ENCODE measurements at places on chromosomes 12 and 14. TPM values are rescaled to one million over a fixed set of nuclear protein-coding genes. Genes with fewer than 3 reads are reported as not detected.

The C12orf60 gene
- total RNA-seq: 0.43 TPM

The GPD1 gene
- total RNA-seq: 21.5 TPM

The PLEKHD1 gene
- total RNA-seq: 0.06 TPM

The FAM186B gene
- 0.32 TPM for total RNA-seq

The SLCO1B3 gene
- total RNA-seq: 0.17 TPM

GRCh38 chr12:3972576-3972975, 99.4 kb upstream of the PARP11 start:
- DNase-seq: no peak

GRCh38 chr12:32444895-32445294, 45.5 kb downstream of the FGD4 start:
- peak; percentile 80 for DNase-seq

DNA sequence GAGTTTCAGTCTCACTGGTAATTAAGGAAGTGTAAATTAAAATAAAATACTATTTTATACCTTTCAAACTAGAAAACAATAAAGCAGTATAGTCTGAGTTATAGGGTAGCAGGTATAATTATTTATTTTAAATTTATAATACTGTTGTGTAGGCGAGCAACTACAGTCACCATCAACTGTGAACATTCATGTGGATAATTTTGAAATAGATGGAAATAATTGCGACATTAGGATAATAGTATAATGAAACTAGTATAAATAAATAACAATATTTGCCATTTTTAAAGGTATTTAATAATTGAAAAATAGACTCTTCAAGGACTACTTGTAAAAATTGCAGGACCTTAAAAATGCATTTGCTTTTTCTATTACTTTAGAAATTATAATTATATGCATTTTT, 3.8 kb upstream of the DYRK4 start:
- no peak for DNase-seq

- peak; percentile 58 for DNase-seq
These were observed 100.5 kb downstream of the LRRC74A start for GRCh38 chr14:76926521-76927251.

DNA sequence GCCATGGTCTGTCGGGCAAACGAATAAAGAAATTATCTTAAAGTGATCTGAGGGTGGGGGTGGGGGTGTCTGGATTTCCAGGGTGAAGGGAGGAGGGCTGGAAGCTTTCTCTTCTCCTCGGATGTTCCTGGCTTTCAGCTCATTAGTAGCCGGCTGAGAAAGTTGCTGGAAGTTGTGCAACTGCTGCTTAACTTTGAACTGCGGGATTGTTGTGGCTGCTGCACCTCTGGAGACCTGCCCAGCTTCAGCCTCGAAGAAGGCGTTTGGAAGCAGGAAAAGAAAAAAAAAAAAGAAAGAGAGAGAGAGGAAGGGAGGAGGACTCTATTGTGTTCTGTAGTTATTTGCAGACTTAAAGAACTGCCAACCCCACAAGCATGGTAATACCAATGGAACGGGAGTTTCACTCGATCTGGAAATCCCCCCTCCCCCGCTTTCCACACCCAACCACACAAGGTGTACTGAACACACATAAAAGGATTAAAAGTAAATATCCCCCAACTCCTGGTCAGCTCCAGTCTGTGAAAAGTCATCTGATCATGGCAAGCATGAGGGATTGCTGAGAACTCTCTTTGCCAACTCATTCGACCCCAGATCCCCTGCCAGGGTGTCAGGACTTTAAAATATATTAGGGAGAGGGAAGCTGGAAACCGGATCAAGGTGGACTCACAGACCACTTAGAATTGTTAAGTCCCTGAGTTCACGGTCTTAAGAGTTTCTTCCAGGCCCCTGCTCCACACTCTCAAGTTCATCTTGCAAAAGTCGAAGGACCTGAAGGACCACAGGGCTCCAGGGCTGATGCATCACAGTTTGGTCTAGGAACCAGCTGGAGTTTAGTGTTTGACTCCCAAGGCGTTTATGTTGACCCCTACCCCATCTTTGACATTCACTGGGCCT, at the start of gene RASSF9:
RASSF9 (minus strand) TSS at position 213 of the 894 bp plus-strand sequence; CDS start at position 5, 208 bp downstream.
- DNase-seq: peak; percentile 72

- DNase-seq: no peak
These were observed 496.5 kb downstream of the FSCB start for GRCh38 chr14:44010595-44010994.

DNA sequence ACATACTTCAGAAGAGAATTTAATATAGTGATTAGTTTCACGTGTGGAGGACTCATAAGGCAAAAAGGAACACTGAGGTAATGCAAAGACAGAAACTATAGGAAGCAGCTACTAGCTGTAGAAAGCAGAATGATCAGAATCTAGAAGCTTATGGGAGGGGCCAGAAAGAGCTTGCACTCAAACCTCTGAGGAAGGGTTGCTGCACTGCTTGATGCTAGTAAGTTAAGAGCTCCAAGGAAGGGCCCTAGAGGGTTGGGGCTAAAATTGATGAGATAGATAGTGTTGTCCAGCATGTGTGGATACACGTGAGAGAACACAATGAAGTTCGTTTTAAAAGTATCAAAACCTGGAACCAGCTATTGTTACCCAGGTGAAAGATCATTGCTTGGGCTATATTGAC, 311.1 kb downstream of the SLC6A15 start:
- DNase-seq: no peak

- peak; percentile 20 for DNase-seq
These were observed 254.8 kb downstream of the PDZRN4 start for GRCh38 chr12:41442896-41443295.

DNA sequence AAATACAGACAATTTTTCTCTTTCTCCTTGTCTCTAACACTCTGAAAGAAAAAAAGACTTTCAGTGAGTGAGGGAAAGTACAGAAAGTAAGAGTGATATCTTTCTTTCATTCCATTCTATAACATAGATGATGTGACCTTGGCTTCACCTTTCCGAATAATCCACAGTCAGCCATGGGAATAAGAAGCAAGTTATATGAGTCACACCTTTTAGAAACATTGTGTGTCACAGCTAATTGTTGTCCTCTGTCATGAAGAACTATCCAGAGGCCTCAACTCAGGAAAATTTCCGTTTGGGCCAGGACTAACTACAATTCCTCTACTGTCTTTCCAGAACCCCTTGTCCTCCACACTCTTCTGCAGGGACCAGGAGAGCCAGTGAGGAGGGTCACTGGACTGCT, 209.7 kb upstream of the FAR2 start:
- no peak for DNase-seq

DNA sequence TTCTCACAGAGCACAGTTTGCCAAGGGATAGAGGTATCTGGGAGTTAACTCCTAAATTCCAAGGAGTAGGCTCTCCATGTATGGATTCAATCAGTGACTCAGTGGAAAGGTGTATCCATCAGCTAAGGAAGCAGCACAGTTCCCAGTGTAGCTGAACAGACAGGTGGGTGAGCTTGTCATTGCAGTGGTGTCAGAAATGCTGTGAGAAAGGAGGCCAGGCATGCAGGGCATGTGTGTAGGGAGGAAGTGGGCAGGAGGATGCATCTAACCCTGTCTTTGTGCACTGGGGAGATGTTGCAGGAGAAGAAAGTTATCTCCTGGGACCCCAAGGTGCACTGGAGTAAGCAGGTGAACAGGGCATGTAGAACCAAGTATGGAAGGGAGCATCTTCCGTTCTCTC, 539.0 kb downstream of the VRK1 start:
- no peak for DNase-seq
